ELF-1 (cell line): ENCODE measurements at places on chromosomes 4 and X.

- DNase-seq, result no peak
Observed at GRCh38 chr4:163350672-163351071, 7.0 kb downstream of the NPY5R start.

- DNase-seq, result no peak
Observed at GRCh38 chr4:760616-761015, 55.0 kb downstream of the PCGF3 start.

DNA sequence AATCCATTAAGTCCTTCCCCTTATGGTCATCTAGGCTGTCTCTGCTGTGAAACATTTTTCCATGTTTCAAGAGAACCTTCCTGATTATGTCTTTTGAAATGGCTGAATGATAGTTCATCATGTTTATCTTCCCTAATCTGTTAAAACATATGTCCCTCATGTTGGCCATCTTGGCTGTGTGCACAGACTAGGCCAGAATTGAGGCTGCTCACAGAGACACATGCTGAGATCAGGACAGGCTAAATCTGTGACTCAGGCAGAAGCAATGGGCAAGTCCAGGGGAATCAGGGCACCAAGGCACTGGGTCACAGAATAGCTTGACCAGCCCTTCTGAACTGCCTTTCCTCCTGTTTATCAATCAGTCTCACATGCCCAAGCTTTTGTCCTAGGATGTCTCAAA, 78.3 kb downstream of the FHDC1 start:
- DNase-seq, result no peak

DNA sequence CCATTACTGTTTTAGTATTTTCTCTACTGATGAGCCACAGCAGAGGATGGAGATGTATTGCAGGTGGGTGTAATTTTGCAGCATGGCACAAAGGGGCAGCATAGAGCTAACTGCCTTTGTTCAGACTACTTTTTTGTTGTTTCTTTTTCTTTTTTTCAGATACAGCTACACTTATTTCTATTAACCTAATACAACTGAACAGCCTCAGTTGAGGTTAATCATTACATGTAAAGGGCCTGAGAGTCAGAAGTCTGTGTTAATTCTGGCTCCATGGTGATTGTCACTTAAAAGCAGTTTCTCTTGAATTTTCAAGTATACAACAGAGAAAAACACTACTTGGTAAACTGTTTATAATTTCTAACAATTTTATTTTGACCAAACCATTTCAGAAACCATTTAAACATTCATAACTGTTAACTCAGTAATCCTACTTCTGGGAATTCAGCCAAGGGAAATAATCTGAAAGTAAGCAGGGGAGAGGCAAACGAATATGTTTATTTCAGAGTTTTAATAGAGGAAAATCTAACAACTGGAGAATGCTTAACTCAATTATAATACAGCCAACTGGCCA, 13.9 kb upstream of the PPEF2 start:
- DNase-seq, result no peak

GRCh38 chr4:20428436-20429160, 176.9 kb downstream of the SLIT2 start:
- no peak for DNase-seq
